ENCODE measurements at places on chromosomes 16 and 17. TPM values are rescaled to one million over a fixed set of nuclear protein-coding genes. Genes with fewer than 3 reads are reported as not detected.

Gene CACNG1
- not detected for total RNA-seq

DNA sequence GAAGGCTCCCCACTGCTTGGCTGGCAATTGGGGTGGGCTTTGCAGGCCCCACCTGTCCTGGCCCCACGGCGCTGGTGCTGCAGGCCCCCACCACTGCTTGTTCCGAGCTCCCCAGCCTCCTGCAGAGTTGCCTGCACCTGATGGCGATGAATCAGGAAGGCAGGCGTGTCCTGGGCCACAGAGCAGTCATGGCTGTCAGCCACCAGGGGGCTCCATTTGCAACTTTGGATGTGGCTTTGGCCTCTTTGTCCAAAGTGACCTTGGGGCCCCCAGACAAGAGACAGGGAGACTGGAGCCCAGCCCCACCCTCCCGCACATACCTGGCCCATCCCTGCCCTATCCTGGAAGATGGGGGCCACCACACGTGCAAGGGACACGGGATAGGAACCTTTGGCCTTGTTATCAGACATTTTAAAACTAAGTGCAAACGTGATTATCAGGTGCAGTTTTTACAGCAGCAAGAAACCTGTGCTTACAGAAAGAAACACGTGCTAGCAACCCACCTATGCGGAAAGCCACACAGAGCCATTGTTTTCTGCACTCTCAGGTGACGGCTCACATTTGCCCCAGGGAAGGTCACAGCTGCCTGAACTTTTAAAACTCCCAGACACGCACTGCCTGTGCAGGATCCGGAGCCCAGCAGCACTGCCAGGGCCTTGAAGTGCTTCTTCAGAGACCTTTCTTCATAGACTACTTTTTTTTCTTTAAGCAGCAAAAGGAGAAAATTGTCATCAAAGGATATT lies at the start of gene DNASE1:
Gene DNASE1 (plus strand): TSS at position 443 of the 743 bp plus-strand sequence. CDS start 683 bp downstream, outside the sequence.
- DNase-seq: peak; percentile 77

- peak; percentile 65 for DNase-seq
Observed at GRCh38 chr16:82192665-82193064, 22.6 kb upstream of the MPHOSPH6 start.

- no peak for DNase-seq
Observed at GRCh38 chr16:67709050-67709449, 10.1 kb downstream of the GFOD2 start.

DNA sequence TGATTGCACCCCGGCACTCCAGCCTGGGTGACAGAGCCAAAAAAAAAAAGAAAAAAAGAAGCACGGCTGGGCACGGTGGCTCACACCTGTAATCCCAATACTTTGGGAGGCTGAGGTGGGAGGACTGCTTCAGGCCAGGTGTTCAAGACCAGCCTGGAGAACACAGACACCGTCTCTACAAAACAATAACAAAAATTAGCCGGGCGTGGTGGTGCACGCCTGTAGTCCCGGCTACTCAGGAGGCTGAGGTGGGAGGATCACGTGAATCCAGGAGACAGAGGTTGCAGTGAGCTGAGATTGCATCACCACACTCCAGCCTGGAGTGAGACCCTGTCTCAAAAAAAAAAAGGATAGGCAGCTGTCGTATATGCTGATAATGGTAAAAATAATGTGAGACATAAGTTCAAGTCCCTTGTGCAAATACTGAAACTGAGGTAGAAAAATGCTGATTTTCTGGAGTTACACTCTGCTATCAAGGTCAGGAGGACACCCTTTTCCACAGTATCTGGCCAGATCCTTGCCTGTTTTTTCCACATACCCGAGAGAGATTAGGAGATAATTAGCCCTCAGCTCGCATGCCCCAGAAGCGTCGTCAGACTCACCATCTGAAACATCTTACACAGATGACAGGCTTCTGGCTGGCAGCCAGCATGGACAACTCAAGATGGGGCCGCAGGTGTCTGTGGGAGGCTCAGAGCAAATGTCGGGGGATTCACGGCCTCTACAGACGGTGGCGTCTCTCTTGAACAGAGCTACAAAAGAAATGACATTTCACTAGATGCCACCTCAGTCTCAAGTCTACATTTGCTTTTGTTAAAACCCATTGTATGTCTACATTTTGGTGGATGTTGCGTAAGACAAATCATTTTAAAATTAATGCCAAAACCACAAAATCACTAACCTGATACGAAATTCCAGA lies 36.8 kb downstream of the WDR45B start:
- peak; percentile 45 for DNase-seq

DNA sequence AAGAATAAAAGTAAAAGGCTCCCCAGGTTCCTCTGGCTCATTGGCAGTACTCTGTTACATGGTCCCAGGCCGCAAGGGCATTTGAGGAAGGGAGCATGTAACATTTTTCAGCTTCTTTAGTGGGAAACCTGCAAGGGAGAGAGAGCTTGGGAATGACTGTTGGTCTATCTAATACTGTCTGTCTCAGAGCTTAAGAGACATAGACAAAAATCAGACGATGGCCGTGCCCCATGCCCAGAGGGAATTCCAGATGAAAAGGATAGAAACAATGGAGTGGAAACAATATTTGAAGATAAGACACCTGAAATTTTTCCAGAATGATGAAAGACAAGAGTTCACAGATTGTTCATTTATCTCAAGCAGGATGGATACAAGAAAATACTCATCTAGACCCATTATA lies 48.1 kb upstream of the ADORA2B start:
- DNase-seq: no peak

DNA sequence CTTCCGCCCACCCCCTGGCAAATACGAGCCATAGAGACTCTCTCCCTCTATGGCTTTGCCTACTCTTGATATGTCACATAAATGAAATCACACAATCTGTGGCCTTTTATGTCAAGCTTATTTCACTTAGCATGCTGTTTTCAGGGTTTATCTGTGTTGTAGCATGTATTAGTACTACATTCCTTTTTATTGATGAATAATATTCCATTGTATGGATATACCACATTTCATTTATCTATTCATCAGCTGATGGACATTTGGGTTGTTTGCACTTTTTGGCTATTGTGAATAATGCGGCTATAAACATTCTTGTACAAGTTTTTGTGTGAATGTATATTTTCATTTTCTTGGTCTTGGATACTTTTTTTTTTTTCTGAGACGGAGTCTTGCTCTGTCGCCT lies 37.0 kb upstream of the DHX8 start:
- DNase-seq: no peak

- DNase-seq: peak; percentile 80
Observed at GRCh38 chr17:44981221-44981968, 13.3 kb upstream of the C1QL1 start.

GRCh38 chr16:56637814-56638750 lies at the start of gene MT1A:
Gene MT1A, plus strand, starts transcription at chr16:56638666. Its CDS starts 73 bp downstream, at chr16:56638739.
- DNase-seq: no peak

DNA sequence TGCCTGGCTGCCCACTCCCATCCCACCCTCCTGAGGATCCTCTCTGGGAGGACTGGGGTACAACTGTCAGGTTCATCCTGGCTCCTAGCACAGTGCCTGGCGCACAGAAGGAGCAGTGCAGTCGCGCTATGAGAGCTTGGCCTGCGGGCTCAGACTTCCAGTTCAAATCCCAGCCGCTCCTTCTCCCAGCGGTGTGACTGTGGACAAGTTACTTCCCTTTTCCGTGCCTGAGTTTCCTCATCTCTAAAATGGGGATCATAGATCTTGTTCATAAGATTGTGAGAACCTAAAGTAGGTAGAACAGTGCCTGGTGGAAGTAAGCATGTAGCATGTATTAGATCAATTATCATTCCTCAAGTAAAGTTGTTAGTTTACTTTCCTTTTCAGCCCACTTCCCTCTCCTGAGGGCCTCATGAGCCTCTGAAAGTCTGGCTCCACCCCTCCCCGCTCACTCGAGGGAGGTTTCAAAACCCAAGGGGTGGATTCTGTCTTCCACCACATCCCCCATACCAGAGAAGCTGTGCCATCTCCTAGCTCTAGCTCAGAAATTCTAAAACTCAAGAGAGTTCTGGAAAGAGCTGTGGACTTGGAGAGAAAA lies 19.9 kb upstream of the COL1A1 start:
- no peak for DNase-seq

DNA sequence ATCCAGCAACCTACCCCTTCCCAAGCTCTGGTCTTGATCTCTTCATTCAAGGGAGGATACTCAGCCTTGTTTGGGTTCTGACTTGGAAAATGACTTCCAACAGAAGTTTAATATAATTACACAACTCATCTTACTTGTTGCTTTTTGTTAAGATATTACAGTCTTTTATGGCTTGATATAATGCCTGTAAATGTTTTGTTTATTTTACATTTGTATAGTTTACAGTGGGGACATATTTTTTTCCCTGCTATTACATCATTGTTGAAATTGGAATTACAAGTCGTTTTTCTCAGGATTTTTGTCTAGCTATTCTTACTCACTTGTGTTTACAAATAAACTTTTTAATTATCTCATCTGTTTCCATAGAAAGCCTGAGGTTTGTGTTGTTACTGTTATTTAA lies 436.0 kb downstream of the CNTNAP4 start:
- no peak for DNase-seq

- DNase-seq: no peak
Observed at GRCh38 chr17:57338257-57338914, 82.1 kb downstream of the MSI2 start.

GRCh38 chr16:82756283-82756599 lies 129.5 kb downstream of the CDH13 start:
- DNase-seq: peak; percentile 13

DNA sequence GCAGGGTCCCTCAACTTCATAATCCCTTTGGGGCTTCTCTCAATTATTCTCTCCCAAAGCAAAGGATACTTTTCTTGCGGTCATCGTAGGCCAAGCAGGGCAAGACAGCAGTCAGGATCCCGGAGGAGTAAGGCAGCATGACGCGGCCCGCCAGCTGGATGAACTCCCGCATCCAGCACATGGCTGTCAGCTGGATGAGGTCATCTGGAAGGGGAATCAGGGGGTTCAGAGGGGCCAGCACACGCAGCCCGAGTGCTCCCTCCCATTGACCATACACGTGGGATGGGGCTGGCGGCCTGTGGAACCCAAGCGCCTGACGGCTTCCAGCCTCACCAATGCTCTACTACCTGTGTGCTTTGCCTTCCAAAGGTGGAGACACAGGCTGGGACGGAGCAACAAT lies 19.2 kb downstream of the VAC14 start:
- no peak for DNase-seq

DNA sequence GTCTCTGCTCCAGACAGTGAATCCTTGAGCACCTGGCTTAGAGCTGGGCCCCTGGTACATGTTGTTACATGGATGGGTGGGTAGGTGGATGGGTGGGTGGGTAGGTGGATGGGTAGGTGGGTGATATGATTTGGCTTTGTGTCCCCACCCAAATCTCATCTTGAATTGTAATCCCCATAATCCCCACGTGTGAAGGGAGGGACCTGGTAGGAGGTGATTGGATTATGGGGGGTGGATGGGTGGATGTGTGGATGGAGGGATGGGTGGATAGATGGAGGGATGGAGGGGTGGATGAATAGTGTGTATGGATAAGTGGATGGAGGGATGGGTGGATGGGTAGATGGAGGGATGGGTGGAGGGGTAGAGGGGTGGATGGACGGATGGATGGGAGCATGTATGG lies 26.6 kb upstream of the NPTX1 start:
- no peak for DNase-seq

Gene FGF11
- 0.89 TPM for total RNA-seq

DNA sequence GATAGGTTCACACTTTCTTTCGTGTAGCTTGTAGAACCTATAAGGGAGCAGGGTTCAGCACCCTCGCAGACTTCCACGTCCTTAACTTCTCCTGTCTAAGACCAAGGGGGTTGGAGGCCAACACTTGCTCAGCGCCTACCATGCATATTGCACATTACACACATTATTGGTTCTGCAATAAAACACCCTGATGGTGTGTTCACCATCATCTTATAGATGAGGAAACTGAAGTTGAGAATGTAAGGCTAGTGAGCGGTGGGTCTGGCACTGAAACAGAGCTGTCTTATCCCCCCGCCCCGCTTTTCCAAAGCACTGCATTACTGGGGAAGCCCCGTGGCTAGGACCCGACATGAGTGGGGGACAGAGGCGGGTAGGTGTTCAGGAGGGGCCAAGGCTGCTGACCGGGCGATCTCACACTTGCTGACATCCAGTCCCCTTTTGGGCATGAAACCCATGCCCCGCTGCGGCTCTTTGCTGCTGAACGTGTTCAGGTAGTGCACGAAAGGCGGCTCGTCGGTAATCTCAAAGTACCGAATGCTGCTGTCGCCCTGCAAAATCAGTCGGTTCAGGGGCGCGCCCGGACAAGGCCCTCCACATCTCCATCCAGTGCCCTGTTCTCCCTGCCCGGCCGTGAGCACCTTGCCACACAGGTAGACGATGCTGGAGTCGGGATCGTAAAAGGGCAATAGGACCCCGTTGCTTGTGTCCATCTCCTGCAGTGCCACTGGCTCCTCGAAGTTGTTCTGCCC lies 6.2 kb downstream of the CORO6 start:
- no peak for DNase-seq

GRCh38 chr16:30957456-30958174 lies at the start of gene SETD1A:
Gene SETD1A, plus strand, starts transcription at chr16:30957754. Its CDS starts 978 bp downstream, at chr16:30958732.
- DNase-seq: peak; percentile 94
